ENCODE measurements at places on chromosomes 1 and 21. TPM values are rescaled to one million over a fixed set of nuclear protein-coding genes. Genes with fewer than 3 reads are reported as not detected.
A peak's percentile ranks its signal among the peaks of the same experiment; 100 is the strongest.

DNA sequence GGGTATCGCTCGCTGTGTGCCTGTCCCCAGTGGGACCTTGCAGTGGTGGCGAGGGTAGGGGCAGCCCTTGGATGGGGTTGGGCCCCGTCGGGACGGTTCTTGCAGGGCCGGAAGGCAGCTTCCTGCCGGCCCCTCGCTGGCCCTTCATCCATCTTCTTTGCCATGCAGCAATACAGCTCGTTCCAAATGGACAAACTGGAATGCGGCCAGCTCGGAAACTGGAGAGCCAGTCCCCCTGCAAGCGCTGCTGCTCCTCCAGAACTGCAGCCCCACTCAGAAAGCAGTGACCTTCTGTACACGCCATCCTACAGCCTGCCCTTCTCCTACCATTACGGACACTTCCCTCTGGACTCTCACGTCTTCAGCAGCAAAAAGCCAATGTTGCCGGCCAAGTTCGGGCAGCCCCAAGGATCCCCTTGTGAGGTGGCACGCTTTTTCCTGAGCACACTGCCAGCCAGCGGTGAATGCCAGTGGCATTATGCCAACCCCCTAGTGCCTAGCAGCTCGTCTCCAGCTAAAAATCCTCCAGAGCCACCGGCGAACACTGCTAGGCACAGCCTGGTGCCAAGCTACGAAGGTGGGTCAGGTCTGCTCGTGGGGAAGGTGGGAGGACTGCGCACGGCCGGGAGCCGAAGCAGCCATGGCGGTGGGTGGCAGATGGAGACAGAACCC is 45.8 kb downstream of the SIM2 start:
- H3K36me3 ChIP-seq = no peaks in the 10 kb centered on the region
- H3K4me3 ChIP-seq = no peak overlapping the region
- peaks cover 57% of the 10 kb centered on the region for H3K27me3 ChIP-seq
- peaks cover 6% of the 10 kb centered on the region for H3K4me1 ChIP-seq
- no peak overlapping the region for H3K27ac ChIP-seq

DNA sequence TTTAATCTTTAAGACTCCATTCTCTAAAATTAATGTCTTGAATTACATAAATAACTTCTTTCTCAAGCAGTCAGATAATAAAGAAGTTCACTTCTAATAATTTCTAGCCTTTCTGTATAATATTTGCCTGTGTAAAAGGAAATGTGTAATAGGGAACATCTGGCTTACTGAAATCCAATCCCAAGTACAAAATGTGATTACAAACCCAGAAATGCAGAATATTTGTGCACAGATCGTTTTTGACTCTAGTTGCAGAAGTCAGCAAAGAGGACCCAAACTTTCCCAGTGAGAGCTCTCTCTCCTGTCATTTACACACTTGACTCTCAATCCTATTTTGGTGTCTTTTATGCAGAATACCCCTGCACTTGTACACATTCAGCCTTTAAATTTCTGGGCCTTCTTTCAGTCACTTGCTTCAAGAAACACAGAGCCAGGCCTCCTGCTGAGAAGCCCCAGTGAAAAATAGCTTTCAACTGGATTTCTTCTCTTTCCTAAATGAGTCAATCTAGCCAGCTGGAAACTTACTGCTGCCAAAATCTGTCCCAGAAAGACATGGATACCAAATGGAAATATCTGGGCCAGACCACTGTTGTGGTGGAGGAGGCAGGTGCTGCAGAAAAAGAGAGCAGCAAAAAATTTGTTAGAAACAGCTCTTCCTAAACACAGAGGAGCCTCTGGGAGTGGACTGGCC is 68.5 kb upstream of the ADAM30 start:
- DNase-seq = no peak
- peak overlapping the region; percentile 6 for H3K27ac ChIP-seq
- peaks cover 15% of the 10 kb centered on the region for H3K4me1 ChIP-seq
- H3K27me3 ChIP-seq = no peaks in the 10 kb centered on the region
- no peak overlapping the region for H3K4me3 ChIP-seq
- peaks cover 12% of the 10 kb centered on the region for H3K36me3 ChIP-seq

- H3K27me3 ChIP-seq = no peaks in the 10 kb centered on the region
- no peak for DNase-seq
- no peaks in the 10 kb centered on the region for H3K4me1 ChIP-seq
- no peak overlapping the region for H3K4me3 ChIP-seq
- no peak overlapping the region for H3K27ac ChIP-seq
- H3K36me3 ChIP-seq = no peaks in the 10 kb centered on the region
These were observed 100.4 kb upstream of the BRINP3 start for GRCh38 chr1:190578017-190578416.

GRCh38 chr1:201468844-201469644 is at the start of gene PHLDA3:
Gene PHLDA3 (minus strand): TSS chr1:201469188. CDS start chr1:201468786, 402 bp downstream.
- no peak within 1 kb of the TSS for H3K27ac ChIP-seq
- peaks cover 12% of the 10 kb centered on the region for H3K4me1 ChIP-seq
- DNase-seq = no peak
- peaks cover 43% of the 10 kb centered on the region for H3K27me3 ChIP-seq

The KCND3 gene
- total RNA-seq = 2.2 TPM

- H3K4me1 ChIP-seq = no peaks in the 10 kb centered on the region
- H3K27me3 ChIP-seq = peaks cover 5% of the 10 kb centered on the region
These were observed 59.5 kb downstream of the PIK3R3 start for GRCh38 chr1:46072975-46073374.

GRCh38 chr1:114192328-114192727 is 38.7 kb upstream of the SYT6 start:
- DNase-seq = no peak
- H3K27me3 ChIP-seq = peaks cover 38% of the 10 kb centered on the region
- H3K4me3 ChIP-seq = no peak overlapping the region
- H3K36me3 ChIP-seq = peaks cover 2% of the 10 kb centered on the region
- no peak overlapping the region for H3K27ac ChIP-seq

DNA sequence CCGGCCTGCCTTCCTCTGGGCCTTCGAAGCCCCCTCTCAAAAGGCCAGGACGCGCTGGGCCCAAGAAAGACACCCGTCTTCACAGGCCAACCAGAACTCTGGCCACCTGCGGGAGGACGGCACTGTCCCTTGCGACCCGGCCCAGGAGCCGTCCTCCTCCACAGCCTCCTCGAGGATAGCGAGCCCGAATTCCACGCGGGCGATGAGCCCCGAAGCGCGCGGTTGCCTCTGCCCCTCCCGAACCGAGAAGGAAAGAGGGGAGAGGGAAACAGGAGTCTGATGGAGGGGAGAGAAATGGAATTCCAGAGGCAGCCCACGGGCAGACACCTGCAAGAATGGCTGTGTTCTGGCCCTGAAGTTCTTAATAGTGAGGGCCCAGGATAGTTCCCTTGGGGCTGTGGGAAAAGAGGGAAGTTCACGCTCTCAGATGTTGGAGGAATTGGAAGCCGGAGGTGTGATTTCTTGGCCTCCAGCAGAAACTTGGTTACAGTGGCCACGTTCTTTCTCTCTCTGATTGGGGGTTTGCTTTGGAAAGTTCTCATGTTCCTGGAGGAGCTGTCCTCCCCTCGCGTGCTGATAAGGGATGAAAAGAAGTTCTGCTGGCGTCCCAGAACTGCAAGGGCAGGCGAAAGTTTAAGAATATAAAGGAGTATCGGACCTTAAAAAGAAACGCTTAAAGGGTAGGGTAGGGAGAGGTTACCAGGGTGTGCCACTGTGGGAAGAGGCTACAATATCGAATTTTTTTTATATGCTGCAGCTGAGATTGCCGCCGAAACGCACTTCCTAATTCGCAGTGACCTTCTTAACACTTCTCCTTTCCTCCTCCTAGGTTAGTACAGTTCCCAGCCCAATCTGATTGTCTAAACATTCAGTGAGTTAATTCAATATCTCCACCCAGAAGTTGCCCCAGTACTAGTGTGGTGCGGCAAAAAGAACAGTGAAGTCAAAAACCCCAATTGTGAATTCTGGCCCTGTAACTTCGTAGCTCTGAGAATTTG is 5.8 kb upstream of the SLC44A5 start:
- no peak overlapping the region for H3K27ac ChIP-seq
- peaks cover 64% of the 10 kb centered on the region for H3K27me3 ChIP-seq
- peaks cover 16% of the 10 kb centered on the region for H3K4me1 ChIP-seq
- H3K36me3 ChIP-seq = peaks cover 9% of the 10 kb centered on the region
